Activated CD4-positive, alpha-beta memory T cell treated with anti-CD3 and anti-CD28 coated beads for 36 hours (primary cell): ENCODE measurements at places on chromosomes 3 and 15. TPM values are rescaled to one million over a fixed set of nuclear protein-coding genes. Genes with fewer than 3 reads are reported as not detected.

DNA sequence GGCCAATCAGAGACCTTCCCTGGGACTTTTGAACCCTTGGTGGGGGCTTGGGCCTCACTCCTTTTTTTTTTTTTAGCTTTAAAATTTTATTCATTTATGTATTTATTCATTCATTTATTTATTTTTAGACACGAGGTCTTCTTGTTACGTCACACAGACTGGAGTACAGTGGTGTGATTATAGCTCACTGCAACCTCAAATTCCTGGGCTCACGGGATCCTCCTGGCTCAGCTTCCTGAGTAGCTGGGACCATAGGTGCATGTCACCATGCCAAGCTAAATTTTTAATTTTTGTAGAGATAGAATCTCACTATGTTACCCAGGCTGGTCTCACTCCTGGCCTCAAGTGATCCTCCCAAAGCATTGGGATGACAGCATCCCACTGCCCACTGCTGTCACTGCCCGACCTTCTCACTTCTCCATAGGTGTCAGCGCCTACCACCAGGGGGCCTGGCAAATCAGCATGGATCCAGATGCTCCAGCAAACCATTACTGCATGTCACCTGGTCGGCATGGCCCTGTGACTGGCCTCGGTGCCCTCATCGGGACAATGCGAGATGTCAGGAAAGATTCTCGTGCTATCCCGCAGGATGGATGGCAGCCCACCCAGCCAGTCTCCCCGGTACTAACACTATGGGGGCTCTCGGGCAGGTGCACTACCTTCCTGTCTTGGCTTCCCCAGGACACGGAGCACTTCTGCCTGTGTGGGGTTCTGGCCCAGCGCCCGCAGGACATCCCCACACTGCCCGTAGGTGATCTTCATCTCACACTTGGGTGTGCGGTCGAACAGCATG, 3.0 kb downstream of the MYL3 start:
- no peak overlapping the region for H3K4me3 ChIP-seq
- no peaks in the 10 kb centered on the region for H3K4me1 ChIP-seq

GRCh38 chr15:40944510-40945296, 8.6 kb upstream of the CHAC1 start:
- no peaks in the 10 kb centered on the region for H3K27me3 ChIP-seq
- peaks cover 31% of the 10 kb centered on the region for H3K4me1 ChIP-seq
- H3K27ac ChIP-seq = no peak overlapping the region

The CCK gene
- total RNA-seq = not detected

DNA sequence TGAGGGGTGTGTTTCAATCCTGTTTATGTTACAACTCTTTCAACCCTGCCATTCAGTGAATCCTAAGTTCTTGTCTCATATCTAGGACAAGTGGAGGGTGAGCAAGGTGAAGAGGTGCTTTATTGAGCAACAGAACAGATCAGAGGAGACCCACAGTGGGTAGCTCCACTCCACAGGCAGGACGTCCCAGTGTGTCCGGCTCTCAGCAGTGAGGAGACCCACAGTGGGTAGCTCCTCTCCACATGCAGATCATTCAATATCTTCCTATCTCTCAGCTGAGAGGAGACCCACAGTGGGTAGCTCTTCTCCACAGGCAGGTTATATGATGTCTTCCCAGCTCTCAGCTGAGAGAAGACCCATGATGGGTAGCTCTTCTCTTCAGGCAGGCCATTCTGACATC, 556.7 kb downstream of the SI start:
- H3K4me3 ChIP-seq = no peak overlapping the region
- H3K27me3 ChIP-seq = no peaks in the 10 kb centered on the region
- H3K4me1 ChIP-seq = no peaks in the 10 kb centered on the region

DNA sequence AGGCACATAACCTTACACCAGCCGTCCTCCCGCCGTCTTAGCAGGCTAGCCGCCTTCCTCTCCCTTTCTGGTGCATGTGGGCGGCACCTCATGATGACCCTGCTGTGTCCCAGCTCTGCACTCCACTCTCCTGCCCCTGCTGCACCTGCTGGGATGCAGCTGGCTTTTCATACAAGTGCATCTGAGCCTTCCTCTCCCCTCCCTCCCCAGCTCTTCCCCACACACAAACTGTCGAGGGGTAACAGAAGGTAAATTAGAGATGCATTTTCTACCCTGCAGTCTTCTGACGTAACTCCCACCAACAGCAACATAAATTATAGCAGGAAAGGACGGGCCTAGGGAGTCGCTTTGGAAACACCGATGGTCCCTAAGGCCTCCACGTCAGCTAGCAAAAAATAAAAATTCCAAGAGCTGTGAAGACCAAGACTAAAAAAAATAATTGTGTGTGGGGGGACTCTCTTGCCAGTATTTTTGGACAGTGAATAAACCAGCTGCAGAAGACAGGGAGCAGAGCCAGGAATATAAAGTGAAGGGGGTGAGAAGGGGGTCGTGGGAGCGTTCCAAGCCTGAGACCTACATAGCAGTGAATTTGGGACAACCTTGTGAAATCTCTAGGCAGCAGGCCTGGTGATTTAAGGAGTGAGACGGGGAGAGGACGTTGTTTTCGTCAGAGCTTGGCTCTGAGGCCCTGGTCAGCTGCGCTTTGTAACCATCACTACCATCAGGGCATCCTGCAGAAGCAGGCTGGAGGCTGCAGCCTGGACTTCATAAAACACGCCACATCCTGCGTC, 216.2 kb downstream of the ADAMTS17 start:
- H3K36me3 ChIP-seq = peaks cover 27% of the 10 kb centered on the region
- DNase-seq = no peak
- H3K27ac ChIP-seq = no peak overlapping the region
- H3K27me3 ChIP-seq = no peaks in the 10 kb centered on the region
- H3K4me1 ChIP-seq = no peaks in the 10 kb centered on the region
- no peak overlapping the region for H3K4me3 ChIP-seq
